ENCODE measurements at places on chromosomes 1 and 21.

- DNase-seq = no peak
Measured at GRCh38 chr21:41845310-41846032, 33.7 kb downstream of the PRDM15 start.

- DNase-seq = no peak
Measured at GRCh38 chr21:33278721-33279120, 12.6 kb downstream of the IL10RB start.

DNA sequence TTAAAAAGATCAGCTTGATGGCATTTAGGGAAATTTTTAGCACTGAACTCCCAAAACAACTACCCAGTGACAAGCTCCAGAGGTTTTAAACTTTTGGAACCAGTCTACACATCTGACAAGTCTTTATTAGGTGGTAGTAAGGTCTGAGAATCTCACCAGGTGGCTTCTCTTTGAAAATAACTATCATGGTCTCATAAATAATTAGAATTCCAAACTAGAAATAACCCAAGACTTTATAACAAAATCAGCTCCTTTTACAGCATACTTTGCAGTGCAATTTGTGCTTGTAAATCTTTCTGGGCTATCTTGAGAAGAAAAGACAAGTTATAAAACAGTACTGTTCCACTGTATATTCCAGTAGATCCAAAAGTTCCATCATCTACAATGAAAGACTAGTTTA is 108.7 kb downstream of the LTN1 start:
- no peak for DNase-seq

- DNase-seq = no peak
Measured at GRCh38 chr1:203584507-203584906, 42.1 kb upstream of the ATP2B4 start.

DNA sequence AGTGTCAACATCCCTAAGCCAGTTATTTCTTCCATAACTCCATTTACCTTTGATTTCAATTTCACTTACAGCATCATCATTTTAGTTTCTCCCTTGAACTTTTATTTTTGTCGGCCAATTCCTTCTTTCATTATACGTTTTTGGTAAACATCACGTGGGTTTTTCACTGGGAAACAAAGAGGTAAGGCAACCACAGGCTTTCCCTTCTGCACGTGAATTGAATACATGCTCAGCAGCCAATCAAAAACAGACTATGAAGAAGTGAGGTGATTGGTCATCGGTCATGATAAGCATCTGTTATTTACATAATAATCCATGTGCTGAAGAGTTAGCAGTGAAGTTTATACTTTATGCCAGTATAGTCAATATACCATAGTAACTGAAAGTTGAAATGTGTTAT is 98.7 kb downstream of the NCAM2 start:
- DNase-seq = no peak

DNA sequence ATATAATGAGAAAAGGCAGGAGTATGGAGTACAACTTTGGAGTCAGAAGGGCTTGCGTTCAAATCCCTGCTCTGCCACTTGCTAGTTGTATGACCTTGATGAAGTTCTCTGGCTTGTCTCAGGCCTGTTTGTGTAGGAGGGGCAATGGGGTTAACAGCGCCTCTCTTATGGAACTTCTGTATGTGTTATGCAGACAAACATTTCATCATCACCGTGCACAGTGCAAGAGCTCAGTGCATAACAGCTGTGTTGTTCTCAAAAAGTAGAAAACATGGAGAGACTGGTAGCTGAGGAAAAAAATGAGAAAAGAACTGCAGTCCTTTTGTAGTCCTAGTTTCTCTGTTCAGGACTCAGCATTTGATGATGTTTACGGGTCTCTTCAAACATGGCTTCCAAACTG is 10.4 kb upstream of the ZNF648 start:
- DNase-seq = no peak

GRCh38 chr1:77416692-77417450 is 135.1 kb downstream of the AK5 start:
- DNase-seq = no peak

DNA sequence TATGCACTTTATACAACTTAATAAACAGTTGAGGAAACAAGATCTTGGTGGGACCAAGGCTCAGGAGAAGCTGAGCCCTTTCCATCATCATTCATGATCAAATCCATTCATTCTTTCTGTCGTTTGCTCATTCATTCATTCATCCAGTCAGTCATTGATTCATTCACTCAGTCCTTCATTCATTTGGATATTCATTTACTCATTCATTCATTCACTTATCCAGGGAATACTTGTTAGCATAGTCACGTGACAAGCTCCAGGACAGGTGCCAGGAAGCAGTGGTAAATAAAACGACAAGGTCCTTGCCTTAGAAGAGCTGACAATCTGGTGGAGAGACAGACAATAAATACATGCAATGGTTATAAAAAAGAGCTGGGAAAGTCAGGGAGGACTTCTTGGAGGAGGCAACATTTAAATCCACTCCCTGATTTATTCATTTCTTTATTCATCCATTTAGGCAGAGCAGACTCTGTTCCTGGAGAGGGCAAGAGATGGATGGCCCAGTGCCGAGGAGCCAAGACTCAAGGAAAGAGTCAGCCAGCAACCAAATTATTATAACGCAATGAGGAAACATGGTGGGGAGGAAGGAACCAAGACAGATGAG is 74.1 kb upstream of the CASZ1 start:
- DNase-seq = no peak

GRCh38 chr1:46218443-46218842 is 15.3 kb downstream of the LURAP1 start:
- no peak for DNase-seq

- DNase-seq = no peak
Measured at GRCh38 chr21:31267644-31268043, 76.4 kb downstream of the TIAM1 start.

GRCh38 chr1:226223157-226223785 is at the start of gene MIXL1:
Gene MIXL1 (plus strand): TSS chr1:226223664. CDS start chr1:226223682, 18 bp downstream.
- peak; percentile 4 for DNase-seq

DNA sequence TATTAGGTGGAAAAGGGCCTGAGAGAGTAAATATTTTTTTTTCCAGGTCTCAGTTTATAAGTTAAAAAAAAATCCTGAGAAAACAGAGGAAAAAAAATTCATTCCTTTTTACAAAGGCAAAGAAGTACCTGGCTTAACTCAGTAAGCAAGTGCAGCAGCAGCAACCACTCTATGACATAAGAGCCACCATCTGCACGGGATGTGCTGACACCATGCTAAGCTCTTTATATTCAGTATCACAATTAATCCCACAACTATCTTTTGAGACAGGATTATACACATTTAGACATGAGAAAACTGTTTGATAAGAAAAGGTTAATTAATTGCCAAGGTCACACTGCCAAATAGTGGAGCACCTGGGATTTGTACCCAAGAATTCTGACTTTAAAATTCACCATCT is 13.4 kb upstream of the DPT start:
- no peak for DNase-seq

- DNase-seq = no peak
Measured at GRCh38 chr1:58035523-58035922, 511.0 kb downstream of the OMA1 start.
